ENCODE measurements at places on chromosomes 2 and 18.

- DNase-seq: no peak
Measured at GRCh38 chr2:65025453-65026123, 30.6 kb upstream of the CEP68 start.

GRCh38 chr2:24986372-24986771 is 14.6 kb upstream of the DNAJC27 start:
- DNase-seq: no peak

DNA sequence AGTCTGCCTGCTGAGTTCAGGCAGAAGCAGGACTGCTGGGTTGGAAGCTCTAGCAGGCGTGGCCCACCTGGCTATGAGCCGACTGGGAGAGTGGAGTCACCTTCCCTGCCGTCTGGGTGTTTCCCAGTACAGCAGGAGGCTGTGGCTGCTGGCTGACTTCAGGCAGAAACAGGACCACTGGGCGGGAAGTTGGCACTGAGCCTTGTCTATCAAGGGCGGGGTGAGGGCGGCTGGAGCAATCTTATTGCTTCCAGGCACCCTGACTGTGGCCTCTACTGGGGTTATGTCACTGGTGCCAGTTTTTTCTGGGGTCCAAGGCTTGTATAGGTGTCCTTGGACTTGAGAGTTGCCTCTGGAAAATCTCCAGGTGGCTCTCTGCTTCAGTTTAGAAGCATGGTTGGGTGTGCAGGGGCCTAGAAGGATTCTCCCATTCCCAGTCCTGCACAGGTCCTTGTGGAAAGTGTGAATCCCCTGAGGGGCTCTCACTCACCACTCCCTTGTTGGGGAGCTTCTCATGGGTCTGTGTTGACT is 30.5 kb downstream of the LTBP1 start:
- DNase-seq: no peak

DNA sequence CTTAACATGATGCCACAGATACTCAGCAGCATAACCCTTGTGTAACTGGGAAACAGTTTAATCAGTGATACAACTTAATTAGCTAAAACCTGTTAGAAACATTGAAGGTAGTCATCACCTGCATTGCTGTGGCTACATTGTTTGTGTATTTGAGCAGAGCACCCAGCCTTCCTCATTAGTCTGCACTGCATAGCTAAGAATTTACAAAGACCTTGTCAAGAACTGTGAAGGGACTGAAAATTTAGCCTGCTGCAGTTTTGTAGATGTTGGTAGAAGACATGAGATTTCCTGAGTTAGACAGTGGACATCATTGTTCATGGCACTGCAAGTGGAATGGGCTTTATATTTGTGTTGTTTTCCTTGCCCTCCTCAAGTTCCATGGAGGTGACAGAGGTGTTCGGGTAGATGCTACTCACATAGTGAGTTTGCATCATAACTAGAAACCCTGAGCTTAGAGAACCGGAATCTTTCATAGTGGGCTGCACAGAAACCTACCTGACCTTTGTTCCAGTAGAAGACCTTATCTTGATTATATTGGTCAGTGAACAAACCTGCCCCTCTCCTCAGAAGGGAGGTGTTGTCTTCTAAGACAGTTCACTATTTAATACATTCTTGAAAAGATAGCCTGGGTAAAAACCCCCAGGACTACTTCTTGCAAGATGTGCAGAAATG is 12.5 kb downstream of the VAPA start:
- no peak for DNase-seq

DNA sequence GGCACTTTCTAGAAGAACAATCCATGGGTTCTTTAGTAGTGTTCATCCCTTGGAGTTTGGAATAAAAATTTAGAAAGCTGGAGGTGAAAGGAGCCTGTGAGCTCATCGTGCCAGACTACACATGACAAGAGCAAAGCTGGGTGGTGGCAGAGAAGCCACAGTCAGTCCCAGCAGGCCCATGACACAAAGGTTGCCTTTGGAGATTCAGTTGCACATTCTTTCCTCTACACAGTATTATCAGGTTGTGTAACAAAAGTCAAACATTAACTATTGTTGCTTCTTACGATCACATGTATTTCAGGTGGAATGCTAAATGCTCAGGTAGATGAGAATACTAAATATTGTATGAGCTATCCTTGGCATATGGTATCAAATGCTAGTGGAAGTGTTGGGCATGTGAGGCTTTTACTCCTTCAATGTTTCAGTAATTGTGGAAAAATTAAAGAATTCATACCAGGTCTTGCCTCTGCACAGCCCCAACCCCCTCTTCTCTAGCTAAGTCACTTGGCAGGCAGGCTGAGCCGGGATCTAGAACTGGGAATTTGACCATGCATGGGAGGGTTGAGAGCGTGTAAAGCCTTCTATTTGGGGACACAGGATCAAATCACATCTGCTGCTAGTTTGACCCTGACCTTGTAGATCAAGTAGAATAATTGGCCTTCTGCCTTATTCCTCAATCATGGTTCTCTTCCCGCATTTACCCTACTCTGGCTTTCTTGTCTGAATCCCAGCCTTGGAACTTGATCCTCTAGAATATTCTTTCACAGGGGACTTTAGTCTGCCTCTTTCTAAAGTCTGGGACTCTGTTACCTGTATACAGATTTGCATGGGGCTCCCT is 230.9 kb downstream of the GCA start:
- DNase-seq: no peak

DNA sequence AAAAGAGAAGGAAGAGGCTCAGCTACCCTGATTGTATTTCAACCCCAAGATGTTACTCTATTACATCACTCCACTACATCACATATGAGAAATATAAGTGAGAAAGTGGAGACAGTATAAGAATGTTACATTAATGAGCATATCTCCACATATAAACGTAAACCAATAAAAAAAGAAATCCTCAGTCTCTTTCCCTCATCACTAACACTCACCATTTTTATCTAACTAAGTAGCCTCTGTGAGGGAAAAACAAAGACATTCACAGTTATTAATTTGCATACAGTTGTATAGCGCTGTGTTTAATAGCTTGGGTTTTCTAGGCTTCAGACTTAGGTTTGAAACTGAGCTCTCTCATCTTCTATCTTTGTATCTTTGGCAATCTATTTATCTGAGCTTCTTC is 489.1 kb upstream of the LRRTM4 start:
- no peak for DNase-seq

DNA sequence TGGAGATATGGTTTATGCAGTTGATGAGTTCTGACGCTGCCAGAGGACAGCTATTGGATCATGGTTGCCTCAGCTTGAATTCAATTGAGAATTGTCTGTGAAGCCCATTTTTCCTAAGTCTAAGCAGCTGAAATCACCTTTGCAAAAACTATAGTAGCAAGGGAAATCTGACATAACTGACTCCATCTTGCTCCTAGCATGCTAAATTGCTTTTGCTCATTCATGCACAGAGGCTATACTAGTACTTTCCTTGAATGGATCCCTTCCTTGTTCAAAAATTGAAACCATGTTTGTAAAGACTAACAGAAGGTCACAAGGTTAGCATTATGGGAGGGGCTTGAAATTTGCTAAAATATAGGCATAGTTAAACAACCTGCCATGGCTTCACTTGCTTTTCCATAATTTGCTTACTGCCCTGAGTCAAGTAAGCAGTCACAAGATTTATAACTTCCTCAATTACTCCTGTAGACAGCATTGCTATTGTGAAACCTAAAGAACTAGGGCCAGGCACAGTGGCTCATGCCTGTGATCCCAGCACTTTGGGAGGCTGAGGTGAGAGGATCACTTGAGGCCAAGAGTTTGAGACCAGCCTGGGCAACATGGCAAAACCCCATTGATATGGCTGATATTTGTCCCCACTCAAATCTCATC is 41.2 kb downstream of the CHRNA1 start:
- DNase-seq: no peak

DNA sequence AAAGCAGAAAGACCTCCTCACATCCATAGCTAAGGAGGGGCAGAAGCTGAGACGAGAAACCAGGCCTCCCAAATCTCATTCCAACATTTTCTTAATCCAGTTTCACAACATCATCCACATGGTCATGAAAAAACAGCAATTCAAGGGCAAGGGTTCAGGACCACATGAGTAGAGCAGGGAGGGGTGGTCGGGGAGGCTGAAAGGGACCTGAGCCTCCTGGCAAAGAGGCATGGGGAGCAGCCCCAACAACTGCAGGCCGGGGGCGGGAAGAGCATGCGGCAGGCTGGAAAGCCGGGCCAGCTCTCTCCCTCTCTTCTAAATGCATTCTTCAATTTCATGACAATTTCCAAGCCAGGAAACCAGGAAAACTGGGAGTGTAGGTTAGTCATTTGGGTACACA is 76.7 kb downstream of the DNMT3A start:
- DNase-seq: no peak

DNA sequence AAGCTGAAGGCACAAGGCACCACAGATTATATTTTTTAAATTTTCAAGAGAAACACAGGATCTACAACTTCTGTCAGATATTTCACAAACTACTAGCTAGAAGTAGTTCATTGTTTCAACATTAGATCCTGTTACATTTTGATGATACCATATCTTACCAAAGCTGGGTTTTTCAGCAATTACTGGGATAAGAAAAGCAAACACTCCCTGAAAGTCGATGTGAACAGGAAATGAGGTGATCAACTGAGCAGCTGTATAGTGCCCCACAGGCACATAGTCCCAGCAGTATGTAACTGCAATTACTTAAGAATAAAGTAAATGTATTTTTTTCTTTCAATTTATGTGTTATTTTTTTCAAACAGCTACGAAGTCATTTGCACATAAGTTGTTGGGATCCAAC is 103.5 kb downstream of the DNER start:
- DNase-seq: no peak

All from right renal cortex interstitium (tissue), 3 donors.